ENCODE measurements at places on chromosomes 6 and 20.

DNA sequence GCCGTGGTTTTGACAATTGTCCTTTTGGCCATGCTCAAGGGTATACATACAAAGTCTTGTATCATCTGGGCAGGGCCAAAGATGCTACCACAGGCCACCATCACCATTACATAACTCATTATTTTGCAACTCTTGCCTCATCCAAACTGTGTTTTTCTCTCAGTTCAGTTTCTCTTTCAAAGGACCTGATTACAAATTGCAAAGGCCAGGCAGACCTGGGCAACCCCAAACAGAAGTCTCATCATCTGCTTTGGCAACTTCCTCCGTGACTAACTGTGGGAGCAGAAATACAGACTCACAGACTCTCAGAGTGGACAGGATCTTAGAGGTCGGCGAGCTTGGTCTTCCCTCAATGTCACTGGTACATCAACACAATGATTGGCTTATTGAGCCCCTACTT is 117.8 kb upstream of the NEDD9 start:
- DNase-seq: peak; percentile 65

- no peak for DNase-seq
Measured at GRCh38 chr20:51888291-51888690, 86.0 kb upstream of the SALL4 start.

- DNase-seq: no peak
Measured at GRCh38 chr6:139653111-139653510, 278.7 kb upstream of the CITED2 start.

DNA sequence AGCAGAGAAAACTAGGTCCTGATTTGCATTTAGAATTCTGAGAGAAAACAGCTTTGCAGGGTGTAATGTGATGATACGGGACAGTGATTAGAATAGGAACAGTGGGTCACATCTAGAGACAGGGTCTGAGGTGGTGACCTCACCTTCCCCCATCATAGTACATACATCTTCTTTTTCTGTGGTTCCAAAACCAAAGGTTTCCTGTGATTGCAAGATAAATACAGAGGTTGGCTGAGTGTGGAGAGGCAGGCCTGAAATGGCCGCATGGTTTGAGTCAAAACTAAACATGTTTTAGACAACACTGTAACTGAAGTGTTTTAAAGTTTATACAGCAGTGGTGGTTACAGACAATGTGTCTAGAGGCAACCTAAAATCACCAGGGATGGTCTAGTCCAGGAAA is 10.4 kb upstream of the NT5DC1 start:
- DNase-seq: no peak

DNA sequence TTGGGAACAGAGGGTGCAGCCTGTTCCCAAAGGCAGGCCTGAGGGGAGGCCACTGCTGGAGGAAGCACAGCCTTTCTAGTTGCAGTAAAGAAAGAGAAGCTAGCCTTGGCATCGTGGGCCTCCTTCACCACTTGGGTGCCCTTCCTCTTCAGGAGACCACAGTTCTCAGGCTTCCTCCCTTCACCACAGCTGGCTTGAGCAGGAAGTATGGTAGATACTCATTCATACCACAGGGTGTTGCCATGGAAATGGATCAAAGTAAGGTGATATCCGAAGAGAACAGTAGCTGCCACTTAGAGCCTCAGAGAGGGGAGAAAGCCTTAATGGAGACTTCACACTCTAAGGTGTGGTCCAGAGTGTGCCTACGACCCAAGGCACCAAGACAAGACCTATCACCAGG is 120.4 kb upstream of the RIPOR2 start:
- DNase-seq: no peak

- no peak for DNase-seq
Measured at GRCh38 chr6:91171754-91172462, 585.0 kb upstream of the MAP3K7 start.

DNA sequence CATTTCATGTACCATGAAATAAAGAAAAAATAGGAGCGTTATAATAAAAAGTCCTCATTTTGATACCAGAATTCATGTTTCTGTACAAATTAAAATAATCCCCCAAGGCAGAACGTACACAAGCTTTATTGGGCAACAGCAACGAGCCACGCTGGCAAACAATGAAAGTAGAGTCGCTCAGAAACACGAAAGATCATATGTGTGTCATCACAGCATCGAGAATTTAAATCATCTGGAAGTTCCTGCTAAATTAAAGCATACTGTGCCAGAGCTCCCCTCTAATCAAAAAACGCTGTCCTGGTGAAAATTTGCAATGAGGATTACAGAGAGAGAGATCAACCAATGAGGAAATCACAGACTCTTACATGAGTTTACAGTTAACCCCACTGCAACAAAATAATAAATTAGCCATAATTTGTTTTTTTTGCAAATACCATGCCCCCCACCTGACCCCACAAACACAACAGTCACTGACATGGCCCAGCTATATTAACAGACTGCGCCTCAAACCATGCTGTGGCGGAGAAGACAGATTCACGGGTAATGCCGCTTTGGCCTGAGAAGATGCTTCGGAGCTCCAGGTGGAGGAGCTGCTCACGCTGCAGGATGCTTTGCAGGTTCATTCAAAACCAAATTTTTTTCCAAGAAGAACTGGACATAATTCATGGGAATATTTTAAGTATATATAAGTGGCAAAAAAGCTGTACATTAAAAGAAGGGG is 54.3 kb upstream of the NFATC2 start:
- no peak for DNase-seq

DNA sequence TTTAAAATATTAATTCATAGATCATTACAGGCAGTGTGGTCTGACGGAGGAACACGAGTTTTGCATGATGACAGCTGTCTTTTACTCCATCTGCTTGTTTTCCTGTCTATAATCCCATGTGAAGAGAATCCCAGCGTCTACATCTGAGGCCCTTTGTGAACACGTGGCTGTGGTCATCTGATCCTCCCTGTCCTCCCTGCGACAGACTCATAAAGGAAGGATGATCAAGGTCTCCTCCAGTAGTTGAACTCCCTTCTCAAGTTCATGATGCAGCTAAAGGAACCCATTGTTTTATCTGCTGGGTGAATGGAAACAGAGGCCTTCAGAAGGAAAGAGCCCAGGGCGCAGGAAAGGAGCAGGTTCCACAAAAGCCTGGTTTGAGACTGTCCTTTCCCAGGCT is 435.8 kb upstream of the JARID2 start:
- DNase-seq: no peak

GRCh38 chr6:105459864-105460263 is 57.0 kb upstream of the PREP start:
- peak; percentile 72 for DNase-seq

DNA sequence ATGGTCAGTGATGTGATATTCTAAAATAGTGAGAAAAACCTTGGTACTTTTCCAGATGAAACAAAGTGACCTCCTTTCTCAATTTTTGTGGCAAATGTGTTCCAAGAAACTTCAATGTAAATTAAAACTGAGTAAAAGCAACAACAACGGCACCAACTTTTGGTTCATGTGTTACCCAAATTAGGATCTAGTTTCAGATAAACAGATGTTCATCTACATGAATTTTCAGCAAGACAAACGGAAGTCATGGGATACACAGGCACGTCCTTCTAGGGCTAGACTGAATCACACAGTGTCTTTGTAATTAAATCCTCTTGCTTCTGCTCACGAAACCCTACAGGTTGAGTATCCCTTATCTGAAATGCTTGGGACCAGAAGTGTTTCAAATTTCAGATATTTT is 915.2 kb downstream of the TFAP2A start:
- no peak for DNase-seq

- DNase-seq: no peak
Measured at GRCh38 chr20:3900187-3900604, 11.0 kb downstream of the PANK2 start.

DNA sequence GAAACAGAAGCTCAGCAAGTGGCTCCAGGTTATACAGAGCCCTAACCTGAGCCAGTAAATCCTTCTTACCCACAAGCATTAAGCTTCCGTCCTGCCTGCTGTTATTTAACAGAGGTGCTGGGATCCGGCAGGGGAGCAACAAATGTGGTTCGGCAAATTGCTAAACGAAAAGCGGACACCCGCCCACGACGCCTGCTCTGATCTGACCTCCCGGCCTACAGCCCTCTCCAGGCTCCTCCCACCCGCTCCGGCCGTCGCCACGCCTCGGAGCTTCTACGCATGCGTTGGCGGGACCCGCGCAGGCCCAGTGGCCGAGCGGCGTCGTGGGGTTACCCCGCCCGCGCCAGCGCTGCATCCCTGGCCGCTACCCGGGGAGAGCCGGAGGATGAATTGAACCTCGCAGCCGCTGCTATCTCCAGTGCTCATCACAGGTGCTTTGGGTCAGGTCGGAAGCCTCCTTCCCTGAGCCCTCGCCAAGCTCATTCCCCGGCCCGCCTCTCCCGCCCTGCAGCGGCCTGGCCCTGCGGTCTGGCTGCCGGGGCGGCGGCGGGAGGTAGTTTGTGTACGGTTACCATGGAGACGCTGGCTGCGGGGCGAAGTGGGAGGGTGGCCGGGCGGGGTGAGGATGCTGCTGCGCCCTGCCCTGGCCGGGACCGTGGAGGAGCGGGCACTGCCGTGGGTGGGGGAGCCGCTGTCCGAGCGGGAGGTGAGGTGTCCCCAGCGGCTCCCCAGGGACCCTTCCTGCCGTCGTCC is at the start of gene ARMC2:
Gene ARMC2, plus strand, starts transcription at position 307 of the 753 bp plus-strand sequence. CDS start 5,846 bp downstream, outside the sequence.
- peak; percentile 89 for DNase-seq

- peak; percentile 37 for DNase-seq
Measured at GRCh38 chr6:47414423-47415167, 63.0 kb upstream of the CD2AP start.

DNA sequence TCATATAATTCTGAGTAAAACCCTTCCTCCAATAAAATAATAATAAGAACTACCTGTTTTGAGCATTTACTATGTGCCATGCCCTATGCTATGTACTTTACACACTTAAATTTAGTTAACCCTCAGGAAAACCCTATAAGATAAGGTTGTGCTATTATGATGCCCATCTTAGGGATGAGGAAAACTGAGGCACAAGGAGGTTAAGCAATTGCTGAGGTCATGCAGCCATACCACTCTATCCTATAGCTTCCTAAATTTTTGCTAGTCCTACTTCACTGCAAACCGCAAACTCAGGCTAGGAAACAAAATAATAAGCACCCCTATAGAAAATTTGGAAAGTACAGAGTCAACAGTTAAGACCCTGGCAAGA is 38.9 kb upstream of the GFOD1 start:
- DNase-seq: no peak

DNA sequence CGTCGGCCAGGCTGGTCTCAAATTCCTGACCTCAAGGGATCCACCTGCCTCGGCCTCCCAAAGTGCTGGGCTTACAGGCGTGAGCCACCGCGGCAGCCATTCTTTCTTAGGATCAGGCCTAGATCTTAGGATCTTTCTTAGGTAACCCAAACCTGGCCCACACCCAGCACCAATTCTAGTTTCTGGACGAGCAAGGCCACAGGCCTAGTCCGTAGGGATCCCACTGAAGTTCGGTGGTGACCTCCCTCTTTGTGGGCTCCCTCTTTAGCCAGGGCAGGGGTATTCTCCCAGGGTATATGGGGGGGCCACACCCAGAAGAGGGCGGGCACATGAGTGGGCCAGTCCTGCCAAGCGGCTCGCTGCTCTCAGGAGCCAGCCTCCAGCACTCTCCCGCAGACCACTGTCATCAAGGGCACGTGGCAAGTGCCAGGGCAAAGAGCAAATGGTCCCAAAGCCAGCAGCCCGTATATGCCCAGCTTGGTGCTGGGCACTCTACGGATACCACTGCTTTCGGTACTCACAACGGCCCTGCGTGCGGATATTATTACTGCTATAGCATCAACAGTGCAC is 6.5 kb downstream of the PXDC1 start:
- no peak for DNase-seq

- no peak for DNase-seq
Measured at GRCh38 chr6:128478230-128479047, 42.0 kb downstream of the PTPRK start.

- no peak for DNase-seq
Measured at GRCh38 chr20:60477958-60478357, 519.7 kb downstream of the CDH26 start.

DNA sequence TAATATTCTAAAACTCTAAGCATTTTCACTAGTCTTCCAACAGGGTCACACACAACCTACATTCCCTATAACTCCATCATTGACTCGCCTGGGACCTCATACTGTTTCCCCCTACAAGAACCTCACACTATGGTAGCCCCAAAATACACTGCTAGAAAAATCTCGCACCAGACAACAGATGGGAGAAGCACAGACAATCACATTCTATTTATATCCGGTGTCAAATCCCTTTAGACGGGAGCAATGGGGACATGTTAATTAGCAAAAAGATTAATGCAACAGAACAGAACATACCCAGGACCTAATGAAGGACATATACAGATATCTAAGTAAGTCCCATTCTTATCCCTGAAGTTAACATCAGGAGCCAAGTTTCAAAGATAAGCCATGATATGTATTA is 33.6 kb downstream of the TMX4 start:
- no peak for DNase-seq

GRCh38 chr6:111849298-111849697 is 24.0 kb downstream of the FYN start:
- DNase-seq: no peak

GRCh38 chr6:35328108-35328723 is 14.1 kb upstream of the PPARD start:
- no peak for DNase-seq

DNA sequence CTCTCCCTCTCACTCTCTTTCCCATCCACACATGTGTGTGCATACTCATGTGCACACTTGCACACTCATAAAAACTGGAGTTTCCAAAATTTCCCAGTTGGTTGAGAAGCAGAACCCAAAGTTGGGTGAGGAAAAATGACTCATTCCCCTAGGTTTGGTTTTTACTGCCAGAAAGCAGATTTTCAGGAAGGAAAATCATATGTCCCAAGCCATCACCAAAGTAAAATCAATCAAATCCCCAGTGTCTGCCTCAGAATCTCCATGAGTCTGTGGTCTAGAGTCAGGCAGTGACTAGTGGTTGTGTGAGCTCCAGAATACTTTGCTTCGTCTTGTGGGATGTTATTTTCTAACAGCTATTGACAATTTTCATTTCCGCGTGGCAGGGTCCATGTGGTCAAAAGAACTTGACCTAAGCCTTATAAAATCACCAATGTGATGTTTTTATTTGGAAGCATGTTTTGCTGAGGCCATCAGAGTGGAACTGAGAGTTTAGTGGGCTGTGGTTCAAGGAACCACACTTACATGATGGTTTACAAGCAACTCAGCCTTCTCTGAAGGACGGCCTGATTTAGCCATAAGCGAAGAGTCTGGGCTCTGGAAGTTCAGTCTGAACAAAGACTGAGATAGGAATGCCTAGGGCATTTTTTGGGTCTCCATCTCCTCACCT is 81.9 kb upstream of the CCN6 start:
- DNase-seq: no peak

DNA sequence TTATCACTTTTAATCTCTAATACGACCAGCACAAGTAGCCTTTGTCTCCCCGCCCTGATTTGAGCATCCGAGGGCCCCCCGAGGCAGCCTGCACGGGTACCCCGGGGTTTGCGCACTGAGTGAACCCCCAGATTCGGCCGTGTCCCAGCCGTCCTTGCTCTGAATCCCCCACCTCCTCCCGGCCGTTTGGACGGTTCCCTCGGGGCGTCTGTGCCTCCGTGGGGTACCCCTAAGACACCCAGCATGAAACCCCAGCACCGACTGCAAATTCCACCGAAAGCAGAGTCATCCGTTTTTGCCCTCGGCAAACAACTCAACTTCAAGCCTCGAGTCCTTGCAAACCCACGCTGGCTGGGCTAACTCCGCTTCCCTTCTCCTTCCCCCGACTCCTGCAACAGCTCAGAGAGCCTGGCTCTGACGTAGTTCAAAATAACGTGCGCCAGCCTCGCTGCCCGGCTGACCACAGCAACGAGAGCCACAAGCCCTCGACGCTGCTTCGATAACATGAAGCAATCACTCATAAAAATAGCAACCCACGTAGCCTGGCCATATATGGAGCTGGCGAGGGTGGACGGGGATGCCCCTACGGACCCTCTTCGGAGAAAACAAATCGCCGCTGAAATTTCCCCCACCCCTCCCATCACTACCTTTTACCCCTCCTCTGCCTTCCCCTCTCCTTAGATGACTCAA is 764 bp upstream of the SNAP25 start:
- peak; percentile 52 for DNase-seq
